Activated CD8-positive, alpha-beta memory T cell treated with anti-CD3 and anti-CD28 coated beads for 1 hour (primary cell): ENCODE measurements at places on chromosomes 4 and X.

GRCh38 chr4:100165809-100166208 lies 24.5 kb downstream of the DDIT4L start:
- DNase-seq, result no peak

DNA sequence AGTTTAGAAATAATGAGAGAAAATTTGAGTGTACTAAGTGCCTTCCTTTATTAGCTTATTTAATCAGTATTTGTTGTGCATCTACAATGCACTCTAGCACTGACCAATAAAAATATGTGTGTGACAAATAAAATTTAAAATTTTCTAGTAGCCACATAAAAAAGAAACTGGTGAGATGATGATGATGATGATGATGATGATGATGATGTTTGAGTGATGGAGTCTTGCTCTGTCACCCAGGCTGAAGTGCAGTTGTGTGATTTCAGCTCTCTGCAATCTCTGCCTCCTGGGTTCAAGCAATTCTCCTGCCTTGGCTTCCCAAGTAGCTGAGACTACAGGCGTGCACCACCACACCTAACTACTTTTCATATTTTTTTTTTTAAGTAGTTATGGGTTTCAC lies 110.2 kb downstream of the RNF150 start:
- DNase-seq, result no peak

DNA sequence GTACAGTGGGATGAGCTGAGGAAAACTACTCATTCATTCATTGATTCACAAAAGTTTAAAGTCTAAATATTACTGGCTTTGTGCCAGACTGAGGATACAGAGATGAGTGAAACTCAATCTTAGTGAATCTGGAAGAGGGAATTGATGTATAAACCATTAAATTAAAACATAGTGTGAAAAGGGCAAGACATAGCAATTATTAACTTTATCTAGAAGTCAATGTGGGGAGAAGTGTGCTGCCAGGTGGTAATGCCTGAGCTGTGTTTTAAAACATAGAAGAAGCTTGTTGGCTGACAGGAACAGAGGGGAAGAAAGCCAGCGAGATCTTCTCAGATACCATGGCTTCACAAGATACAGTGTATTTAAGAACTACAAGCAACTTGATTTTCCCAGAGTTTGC lies 153.4 kb downstream of the BMPR1B start:
- no peak for DNase-seq

DNA sequence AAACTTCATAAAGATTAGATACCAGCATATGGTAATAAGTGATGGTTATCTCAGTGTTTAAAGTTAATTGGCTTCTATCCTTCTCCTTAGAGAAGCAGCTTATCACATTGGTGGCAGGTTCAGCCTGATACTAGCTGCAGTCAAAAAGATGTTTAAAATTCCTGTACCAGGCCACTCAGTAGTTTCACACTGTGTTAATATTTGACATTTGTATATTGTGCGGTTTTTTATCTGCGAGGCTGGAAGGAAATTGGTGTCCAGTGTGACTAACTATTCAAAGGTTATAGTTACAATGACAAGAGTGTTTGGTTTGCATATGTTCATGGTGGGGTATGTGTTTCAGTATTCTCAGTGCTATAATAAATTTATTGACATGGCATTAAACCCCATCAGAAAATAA lies 27.5 kb upstream of the TBC1D8B start:
- no peak for DNase-seq

DNA sequence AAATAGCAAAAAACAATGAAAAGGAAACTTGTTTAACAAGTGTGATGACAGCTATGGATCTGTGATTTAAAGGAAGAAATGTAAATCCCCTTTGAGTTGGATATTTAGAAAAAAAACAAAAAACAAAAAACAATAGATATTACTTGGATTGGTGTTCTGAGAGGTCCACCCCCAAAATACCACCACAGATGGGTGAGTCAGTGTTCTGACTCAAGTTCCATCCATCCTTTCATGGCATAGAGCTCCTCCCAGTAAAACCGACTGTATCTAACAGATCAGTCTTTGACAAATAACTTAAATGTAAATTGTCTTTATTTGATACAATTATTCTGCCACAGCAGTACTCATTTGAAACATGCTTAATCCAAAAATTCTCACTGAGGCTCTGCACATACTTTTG lies 27.4 kb downstream of the TMPRSS11B start:
- no peak for DNase-seq

DNA sequence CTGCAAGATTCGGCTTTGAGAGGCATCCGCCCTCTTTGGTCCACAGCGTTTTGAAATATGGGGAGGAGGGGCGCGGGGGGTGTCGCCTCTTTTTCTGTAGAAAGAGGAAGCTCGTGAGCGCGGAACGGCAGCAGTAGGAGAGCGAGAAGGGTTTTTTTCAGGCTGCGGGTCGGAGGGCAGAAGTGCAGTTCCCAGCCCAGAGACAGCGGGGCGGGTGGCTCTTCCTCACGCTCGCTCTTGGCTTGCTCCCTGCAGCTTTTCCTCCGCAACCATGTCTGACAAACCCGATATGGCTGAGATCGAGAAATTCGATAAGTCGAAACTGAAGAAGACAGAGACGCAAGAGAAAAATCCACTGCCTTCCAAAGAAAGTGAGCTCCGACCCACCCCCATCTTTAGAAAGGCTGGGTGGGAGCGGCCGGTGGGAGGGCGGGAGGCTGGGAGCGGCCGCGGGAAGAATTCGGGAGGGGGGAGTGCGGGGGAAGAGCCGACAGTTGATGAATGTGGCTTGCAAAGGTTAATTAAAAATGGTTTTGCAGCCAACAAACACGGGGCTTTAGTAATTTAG lies 1.2 kb downstream of the TMSB4X start:
- DNase-seq, result no peak

DNA sequence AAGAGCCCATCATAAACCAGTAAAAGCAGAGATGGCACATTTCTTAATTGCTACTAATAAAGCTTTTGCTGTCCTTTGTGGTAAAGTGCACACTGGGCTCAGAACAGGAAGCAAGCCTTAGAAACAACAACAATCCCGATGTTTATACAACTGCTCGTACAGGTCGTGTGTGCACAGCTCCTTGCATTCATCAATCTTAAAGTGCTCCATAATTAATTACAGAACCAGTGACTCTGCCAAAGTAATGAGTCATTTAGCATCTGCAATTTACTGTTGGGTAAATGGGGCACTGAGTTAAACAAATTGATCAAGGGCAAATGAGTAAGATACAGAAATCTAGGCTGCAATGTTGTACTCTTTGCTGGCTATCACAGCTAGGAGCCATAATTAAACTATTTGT lies 61.3 kb upstream of the TXK start:
- no peak for DNase-seq

GRCh38 chrX:141924293-141924692 lies 20.6 kb downstream of the MAGEC1 start:
- DNase-seq, result no peak

DNA sequence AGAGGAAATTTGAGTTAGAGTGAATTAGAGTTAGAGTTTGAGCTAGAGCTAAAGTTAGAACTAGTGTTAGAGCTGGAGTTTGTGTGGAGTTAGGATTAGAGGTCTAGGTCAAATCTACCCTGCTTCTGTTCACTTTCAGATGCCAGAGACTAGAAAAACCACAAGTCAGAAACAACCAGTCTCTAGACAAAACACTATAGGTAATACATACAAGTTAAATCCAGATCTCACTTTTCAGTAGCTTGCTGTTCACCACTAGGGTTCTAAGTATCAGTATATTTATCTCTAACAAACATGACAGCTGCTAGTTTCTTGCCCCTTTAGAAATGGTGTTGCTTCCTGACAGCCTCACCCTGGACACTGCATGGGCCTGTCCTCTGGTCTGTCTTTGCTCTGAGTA lies 300.7 kb downstream of the ARAP2 start:
- DNase-seq, result no peak

- no peak for DNase-seq
Observed at GRCh38 chr4:110367156-110367555, 108.8 kb upstream of the ENPEP start.

GRCh38 chrX:10617186-10617998 lies 3.0 kb downstream of the MID1 start:
- no peak for DNase-seq
